ENCODE measurements at places on chromosomes 7 and 10.

DNA sequence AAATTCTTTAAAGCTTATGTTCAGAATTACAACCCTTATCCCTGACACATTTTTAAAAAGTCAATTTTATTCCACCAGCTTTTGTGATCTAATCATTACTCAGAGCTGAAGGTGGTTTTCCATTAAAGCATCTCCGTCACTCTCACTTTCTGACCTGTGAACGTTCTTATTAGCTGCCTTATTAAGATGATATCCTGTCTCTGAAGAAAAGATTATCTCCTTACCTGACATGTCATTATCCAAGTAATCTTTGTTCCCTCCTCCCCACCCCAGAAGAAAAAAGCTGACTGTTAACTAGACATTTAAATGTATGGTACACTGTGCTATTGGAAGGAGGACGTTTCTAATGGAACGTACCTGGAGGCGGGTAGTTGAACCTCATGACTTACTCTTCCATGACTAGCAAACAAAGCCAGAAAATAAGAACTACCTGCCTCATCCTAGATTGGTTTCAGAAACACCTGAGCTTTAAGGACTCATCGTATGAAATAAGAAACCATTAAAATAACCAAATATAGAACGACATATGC is 708.7 kb downstream of the PARD3 start:
- no peak for DNase-seq

GRCh38 chr7:83579740-83580139 is 69.2 kb downstream of the SEMA3E start:
- no peak for DNase-seq

GRCh38 chr7:2517026-2517425 is 2.5 kb upstream of the LFNG start:
- DNase-seq = peak; percentile 49

GRCh38 chr10:75280236-75280635 is 44.5 kb upstream of the COMTD1 start:
- no peak for DNase-seq

DNA sequence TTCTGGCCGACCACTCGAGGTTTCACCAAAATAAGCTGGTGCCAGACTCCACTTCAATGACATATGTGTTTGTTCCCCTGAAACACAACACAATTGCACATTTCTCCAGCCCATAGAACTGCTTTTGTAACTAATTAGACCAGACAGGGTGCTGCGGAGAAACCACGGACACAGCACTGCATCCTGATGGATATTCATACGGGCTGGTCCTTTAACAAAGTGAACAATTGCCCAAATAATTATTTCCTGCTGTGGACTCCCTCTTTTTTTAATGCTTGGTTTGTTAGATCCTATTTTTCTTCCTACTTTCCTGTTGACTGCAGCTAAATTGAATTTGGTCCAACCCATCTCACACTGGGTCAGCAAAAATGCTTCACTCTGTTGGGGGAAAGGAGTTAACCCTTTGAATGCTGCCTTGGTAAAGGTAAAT is 198.6 kb upstream of the BMPER start:
- no peak for DNase-seq

DNA sequence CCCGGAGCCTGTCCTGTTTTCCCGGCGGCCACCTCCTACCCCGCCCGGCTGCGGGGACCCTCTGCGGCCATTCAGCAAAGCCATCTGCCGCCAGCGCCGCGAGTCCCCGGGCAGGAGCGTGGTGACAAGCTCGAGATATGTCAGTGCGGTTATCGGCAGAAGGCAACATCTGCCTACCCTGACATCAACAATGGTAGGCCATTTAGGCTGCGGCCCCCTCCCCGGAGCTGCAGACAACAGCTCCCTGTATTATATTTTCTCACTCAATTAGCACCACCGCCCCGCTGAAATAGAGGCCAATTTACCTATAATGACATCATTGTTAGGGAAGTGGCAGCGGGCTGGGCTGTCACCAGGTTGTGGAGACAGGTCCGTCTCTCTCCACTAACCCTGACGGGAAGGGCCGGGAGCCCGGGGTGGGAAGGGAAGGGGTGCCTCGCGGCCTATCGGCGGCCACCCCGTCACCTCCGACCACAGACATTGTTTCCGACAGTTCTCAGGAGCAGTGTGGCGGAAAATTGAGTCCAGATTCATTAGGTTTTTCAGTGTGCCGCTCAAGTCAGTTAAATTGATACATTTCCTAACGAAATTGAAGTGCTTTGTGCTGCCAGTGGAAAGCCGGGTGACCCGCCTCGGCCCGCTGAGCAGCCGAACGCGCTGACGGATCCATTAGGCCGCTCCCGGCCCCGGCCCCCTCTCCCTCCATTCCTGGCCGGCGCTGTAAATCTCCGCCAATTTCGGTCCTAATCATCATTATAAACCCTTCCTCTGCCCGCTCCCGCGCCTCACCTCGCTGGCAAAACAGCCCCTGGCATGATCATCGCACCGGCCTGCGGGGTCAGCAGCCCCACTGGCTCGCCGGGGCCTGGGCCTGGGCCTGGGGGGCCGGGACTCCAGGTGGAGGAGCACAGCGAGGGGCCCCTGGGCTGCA is 43.0 kb downstream of the UNCX start:
- DNase-seq = no peak

GRCh38 chr7:12524794-12525386 is 45.6 kb upstream of the SCIN start:
- peak; percentile 67 for DNase-seq

DNA sequence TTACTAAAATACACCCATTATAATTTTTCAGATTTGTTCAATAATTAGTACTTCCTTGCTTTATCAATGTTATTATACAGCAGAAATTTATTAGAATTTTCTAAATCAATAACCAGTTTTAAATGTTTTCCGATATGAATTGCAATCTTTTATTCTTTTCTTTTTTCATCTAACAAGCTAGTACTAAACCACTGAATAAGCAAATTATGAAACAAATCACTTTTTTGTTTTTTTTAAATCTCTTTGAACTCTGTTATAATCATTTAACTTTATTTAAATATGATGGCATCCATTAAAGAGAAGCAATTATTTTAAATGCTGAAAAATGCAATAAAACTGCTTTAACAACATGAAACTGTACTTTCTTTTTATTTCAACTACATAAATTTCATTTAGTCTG is 59.7 kb downstream of the HYCC1 start:
- DNase-seq = no peak

DNA sequence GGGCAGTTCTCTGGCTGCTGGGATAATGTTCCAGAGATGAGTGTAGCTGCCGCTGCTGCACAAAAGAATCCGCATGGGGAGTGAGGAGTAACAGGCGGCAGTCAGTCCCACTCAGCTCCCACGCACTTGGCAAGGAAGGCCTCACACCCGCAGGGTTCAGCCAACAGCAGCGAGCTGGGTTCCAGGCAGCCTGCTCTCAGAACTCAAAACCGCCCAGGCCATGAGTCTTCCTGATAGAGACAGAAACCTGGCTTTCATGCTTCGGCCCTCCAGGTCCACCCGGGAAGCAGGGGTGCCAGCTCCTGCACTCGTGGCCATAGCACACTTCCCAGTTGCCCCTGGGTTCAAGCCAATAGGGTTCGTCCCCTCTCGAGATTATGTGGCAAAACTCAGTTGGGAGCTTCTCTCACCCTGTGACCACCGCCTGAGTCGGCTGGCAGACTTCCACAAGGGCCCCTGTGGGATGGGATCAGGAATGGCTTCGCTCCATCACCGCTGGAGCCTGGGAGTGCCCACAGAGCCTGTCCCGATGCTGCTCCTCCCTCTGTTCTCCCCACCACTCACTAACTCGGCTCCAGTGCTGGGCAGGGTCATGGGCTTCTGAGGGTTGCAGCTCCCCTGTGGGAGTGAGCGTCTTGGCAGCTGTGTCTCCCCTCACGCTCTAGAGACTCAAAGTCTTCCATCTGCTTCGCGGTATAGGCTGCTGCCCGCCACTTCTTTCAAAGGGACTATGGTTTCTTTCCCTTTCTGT is 20.6 kb downstream of the CLRN3 start:
- DNase-seq = no peak

DNA sequence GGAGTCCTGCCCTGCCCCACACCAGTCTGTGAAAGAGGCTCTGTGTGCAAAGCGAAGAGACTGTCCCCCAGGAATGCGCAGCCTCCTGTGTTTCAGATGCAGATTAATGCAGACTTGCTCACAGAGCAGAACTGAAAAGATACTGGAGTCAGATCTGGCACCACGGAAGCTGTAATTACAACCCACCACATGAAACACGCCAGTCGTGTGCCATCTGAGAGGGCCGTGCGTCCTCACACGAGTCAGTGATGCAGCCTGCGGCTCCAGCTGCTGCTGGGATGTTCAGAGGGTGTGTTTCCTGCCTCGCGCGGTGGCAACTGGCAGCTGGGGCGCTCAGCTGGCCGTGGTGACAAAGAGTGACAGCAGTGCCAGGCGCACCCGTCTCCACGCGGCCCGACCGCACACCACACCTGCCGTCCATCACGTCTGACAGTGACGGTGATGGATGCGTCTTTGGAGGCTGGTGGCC is 50.0 kb downstream of the NKX6-2 start:
- no peak for DNase-seq

DNA sequence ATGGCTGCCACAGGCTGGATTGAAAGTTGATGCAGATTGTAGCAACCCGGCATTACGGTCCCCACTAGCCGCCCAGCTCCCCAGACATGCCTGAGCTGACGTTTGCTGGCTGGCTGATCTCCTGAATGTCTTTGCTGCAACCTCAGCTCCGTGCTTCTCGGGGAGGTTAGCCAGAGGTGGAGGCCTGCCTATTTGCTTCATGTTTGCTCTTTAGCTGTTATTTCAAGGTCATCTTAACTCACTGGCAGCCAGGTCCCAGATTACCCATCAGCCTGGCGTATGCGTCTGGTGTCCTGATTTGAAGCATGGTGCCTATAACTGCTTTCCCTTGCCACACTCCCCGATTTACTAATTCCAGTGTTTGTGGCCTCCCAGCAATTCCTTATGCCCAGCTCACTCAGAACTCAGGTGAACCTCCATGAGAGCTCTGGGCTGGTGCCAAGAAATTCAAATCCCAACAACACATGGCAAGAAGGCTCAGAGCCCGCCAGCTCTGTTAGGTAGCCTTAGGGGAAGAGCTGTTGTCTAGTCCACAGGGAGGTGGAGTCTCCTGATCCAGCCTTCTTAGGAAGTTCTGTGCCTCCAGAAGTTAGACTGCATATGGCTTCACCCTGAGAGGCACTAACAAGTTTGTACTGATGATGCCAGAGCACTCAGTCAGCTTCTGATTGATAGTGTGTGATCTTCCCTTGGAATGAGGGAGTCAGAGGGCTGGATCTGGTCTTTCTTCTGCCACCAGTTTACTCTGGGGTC is 69.7 kb upstream of the EXOC4 start:
- DNase-seq = no peak

- DNase-seq = no peak
These were observed 17.3 kb downstream of the OPALIN start for GRCh38 chr10:96341219-96342182.

DNA sequence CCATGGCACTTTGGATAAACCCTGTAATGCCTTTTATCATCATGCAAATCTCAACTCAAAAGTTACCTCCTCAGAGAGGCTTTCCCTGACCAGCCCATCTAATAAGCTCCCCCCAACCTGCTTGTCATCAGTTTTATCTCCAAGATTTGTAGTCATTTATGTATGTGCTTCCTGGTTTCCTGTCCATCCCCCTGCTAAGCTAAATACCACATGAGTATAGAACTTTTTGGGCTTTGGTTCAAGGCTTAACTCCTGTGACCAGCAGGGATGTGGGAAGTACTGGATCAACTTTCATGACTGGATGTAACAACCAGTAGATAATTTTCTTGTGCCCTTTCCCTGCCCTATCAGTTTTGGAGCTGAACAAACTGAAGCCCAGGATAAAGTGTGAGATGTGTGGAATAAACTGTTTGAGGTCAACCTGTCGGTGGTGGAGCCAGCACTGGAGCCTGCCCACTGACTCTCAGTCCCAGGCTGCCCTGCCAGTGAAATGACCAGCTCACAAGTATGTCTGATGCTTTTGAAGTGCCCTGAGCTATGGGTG is 148.6 kb downstream of the CYP26A1 start:
- DNase-seq = no peak

DNA sequence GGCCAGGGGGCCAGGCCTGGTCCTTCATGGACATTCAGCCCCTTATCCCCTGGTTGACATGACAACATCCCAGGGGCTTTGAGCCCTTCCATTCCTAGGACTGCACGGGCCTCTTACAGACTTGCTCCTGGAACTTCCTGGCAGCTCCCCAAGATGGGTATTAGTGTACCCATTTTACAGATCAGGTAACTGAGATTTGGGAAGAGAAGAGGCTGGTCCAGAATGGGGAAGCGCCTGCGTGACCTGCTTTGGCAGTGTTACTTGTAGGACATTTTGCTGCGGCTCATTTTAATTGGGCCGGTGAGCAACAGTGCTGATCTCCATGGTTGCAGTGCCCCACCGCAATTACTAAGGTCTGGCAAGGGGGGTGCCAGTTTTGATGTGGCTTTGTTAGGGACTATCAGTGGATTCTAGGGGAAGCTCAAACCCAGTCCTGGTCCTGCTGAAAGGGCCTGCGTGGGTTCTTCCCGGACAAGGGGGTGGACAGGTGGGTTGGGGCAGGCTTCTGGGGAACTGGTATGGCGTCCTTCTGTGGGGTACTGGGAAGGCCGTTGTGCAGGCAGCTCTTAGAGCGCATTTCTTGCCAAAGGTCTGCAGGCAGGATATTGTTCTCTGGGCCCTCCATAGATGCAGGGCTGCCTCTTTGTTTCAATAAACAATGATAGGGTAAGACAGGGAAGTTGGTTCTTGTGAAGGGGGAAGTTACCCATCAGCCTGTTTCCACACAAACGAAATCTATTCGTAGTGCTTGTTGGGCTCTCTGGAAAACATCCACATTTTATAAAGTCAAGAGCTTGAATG is 137.6 kb downstream of the RGS10 start:
- DNase-seq = no peak

- no peak for DNase-seq
These were observed 123.9 kb downstream of the LRRC4 start for GRCh38 chr7:127907110-127908040.

DNA sequence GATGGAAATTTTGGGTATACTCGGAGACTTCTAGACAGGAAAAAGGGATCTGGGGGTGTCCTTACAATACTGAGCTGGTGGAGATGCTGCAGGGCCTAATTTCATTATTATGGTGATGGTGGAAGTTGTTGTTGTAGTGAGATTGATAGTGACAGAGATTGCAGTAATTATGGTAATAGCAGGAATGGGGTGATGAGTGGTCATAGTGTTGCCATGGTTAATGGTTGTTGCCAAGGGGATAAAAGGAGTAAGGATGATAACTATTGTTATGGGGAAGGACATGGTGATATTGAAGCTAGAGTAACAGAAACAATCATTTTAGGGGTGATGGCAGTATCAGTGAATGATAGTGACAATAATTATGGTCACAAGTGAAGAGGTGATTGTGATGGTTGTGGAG is 27.1 kb upstream of the LBX1 start:
- no peak for DNase-seq

- no peak for DNase-seq
These were observed 625.5 kb upstream of the GALNT17 start for GRCh38 chr7:70506434-70506833.

- no peak for DNase-seq
These were observed 526 bp downstream of the GIMAP1 start for GRCh38 chr7:150716939-150717338.

Measured in SW 1271 (cell line).